ENCODE measurements at places on chromosomes 3 and 15. TPM values are rescaled to one million over a fixed set of nuclear protein-coding genes. Genes with fewer than 3 reads are reported as not detected.
A peak's percentile ranks its signal among the peaks of the same experiment; 100 is the strongest.

Gene SLC7A14
- 0.23 TPM for total RNA-seq

Gene ABHD14A
- 11.8 TPM for total RNA-seq

DNA sequence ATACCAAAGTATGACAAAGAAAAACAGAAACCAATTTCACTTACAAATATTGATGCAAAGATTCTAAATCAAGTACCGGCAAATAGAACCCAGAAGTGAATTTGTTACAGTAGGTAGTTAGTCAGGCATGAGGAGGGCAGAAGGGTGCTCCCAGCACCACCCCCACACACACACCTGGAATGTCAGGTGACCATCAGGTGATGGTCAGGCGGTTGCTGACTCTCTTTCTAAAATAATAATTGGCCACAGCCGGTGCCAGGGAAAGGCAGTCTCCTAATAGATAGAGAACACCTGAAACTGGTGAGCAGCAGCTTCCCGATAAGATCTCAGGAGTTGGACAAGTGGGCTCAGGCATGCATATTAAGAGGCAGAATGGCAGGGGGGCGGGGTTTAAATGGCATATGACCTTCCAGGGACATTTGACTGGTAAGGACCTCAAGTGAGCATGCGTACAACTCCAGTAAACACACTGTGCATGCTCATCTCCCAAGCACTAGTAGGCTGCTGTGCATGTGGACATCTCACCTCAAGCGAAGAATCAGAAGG lies 131.1 kb downstream of the ANO10 start:
- H3K4me1 ChIP-seq: no peaks in the 10 kb centered on the region
- H3K36me3 ChIP-seq: no peaks in the 10 kb centered on the region
- DNase-seq: no peak
- no peaks in the 10 kb centered on the region for H3K27me3 ChIP-seq

Gene TMEM40
- 2.0 TPM for total RNA-seq

DNA sequence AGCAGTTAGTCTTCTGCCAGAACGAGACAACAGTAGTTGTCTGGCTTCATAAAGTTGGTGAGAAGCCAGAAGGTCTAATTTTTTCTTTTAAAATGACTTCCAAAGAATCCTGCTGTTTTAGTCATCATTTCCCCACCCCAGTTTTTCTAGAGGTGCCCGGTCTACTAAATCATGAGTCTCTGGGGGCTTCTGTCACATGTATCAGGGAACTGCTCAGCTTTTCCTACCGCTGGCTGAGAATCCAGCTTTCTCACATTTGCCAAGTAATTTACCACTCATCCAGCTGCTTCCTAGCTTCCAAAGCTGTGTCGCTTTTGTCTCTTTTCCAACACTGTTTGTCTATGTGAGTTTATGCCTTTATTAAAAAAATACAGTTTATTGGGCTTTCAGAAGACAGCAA lies 183.3 kb downstream of the NSUN3 start:
- peak; percentile 49 for DNase-seq
- no peaks in the 10 kb centered on the region for H3K27me3 ChIP-seq
- H3K36me3 ChIP-seq: no peaks in the 10 kb centered on the region
- no peak overlapping the region for H3K27ac ChIP-seq

DNA sequence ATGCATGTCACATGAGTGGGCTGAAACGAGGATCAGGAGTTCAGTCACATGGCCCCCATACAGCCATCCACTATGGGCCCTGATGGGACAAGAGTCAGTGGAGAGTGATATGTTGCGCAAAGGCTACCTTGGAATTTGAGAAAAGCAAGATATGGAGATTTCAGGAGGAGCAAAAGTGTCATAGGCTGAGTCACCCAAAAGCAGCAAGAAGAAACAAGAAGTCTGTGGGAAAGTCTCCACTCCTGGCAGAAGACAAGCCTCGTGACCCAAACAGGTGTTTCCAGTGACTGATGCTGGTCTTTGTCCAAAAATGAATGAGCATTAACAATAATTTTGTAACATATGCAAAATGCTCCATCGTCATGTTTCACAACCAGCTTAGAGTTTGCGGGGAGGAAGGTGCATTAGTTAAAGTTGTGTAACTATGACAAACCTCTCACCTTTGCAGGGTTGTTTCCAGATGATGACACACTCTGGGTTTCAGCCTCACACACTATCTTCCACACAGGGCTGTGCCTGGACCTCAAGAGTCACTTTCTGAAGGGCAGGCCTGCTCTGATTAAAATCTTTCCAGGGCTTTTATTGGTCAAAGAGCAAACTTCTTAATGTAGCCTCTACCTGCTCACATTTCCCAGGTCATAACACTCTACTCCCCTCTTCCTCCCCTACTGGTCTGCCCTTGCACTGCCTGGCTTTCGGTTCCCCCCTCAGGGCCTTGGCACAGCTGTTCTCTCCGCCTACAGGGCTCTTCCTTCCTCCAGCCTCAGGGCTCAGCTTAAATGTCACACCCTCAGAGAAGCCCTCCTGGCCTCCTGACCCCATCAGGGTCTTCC lies 3.9 kb upstream of the DNASE1L3 start:
- no peak overlapping the region for H3K4me3 ChIP-seq
- peaks cover 15% of the 10 kb centered on the region for H3K27me3 ChIP-seq
- H3K36me3 ChIP-seq: no peaks in the 10 kb centered on the region
- DNase-seq: no peak
- peaks cover 6% of the 10 kb centered on the region for H3K4me1 ChIP-seq

DNA sequence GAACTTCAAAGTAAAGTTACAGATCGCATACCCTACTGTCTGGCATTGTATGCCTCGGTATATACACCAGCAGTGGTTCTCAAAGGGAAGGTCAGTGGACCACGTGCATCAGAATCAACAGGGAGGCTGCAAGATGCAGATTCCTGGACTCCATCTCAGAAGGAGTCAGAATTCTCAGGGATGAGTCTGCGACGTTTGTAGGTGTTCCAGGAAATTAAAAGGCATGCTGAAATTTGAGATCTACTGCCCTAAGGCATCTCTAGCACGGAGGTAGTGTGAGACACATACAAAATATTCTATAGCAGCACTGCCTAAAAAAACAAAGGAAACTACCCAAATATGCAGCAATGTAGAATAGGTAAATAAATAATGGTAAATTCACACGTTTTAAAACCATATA lies 136.8 kb upstream of the BNIP2 start:
- DNase-seq: no peak
- no peaks in the 10 kb centered on the region for H3K4me1 ChIP-seq
- no peaks in the 10 kb centered on the region for H3K36me3 ChIP-seq
- H3K27me3 ChIP-seq: no peaks in the 10 kb centered on the region
- no peak overlapping the region for H3K4me3 ChIP-seq

- no peak for DNase-seq
- H3K4me3 ChIP-seq: no peak overlapping the region
- H3K27ac ChIP-seq: no peak overlapping the region
- H3K36me3 ChIP-seq: peaks cover 2% of the 10 kb centered on the region
Measured at GRCh38 chr3:113496924-113497323, 18.0 kb downstream of the SPICE1 start.

Gene CLDN18
- not detected for total RNA-seq

DNA sequence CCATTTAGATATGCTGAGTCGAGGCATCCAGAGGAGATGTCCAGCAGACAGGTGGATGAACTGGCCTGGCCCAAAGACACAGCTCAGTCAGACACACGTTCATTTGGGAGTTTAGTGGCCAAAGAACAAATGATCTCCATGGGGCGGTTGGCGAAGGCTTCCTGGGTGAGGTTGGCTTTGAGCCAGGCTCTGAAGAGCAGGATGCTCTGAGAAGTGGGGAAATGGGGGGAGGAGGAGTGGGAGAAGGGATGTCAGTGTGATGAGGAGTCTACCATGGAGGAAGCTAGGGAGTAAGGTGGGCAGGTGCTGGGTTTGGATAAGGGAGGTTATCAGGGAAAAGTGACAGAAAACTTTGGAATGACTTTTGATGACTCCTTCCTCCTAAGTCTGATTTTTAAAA lies 47.5 kb upstream of the VILL start:
- H3K4me3 ChIP-seq: no peak overlapping the region
- H3K4me1 ChIP-seq: peaks cover 9% of the 10 kb centered on the region

GRCh38 chr3:113668015-113668414 lies 28.4 kb downstream of the USF3 start:
- peak; percentile 37 for DNase-seq
- no peaks in the 10 kb centered on the region for H3K27me3 ChIP-seq
- H3K27ac ChIP-seq: no peak overlapping the region
- no peaks in the 10 kb centered on the region for H3K4me1 ChIP-seq
- peaks cover 3% of the 10 kb centered on the region for H3K36me3 ChIP-seq

DNA sequence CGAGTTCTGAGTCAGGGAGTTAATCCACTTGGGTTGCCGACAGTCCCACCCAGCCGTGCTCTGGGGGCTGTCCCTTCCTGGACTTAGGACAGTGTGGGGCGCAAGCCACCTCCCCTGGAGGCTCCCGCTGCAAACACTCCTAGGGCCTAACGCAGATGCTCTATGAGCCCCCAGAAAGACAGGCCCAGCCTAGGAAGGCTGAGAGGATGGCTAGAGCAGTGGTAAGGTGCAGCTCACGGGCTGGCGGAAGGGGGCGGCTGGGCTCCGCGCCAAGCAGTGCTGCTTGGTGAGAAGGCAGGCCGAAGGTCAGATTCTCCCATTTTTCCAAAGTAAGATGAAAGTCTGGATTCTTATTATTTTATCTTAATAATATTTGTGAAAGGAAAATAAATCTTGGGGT lies 84.6 kb upstream of the ALDH1L1 start:
- H3K36me3 ChIP-seq: no peaks in the 10 kb centered on the region
- no peak overlapping the region for H3K4me3 ChIP-seq
- peaks cover 13% of the 10 kb centered on the region for H3K4me1 ChIP-seq
- H3K27ac ChIP-seq: no peak overlapping the region

- H3K4me3 ChIP-seq: no peak overlapping the region
- DNase-seq: peak; percentile 53
- H3K27me3 ChIP-seq: no peaks in the 10 kb centered on the region
- peaks cover 4% of the 10 kb centered on the region for H3K4me1 ChIP-seq
Measured at GRCh38 chr3:157794771-157795170, 291.6 kb upstream of the VEPH1 start.

DNA sequence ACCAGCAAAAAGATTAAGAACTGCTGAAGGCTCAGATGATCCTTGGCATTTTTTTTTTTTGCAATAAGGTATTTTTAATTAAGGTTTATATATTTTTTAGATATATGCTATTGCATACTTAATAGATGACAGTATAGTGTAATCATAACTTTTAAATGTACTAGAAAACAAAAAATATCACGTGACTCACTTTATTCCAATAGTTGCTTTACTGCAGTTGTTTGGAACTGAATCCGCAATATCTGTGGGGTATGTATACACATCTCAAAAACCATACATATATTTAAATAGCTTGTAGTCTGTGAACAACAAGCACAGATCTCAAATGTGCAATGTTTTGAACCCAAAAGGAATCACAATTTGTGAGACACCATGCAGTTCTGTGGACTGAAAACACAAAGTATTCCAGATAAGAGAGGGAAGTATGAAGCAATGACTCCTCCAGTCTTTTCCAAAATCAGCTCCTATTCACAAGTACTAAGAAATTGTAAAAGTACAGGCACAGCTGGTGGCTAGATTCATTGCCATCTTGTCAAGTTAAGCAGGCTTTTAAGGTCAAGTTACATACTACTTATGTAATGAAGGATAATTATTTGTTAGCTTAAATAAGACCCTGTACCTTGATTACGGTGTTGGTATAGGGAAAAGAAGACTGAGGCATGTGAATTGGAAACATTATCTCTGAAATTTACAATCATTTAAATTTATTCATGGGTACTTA lies 331.1 kb downstream of the TBC1D5 start:
- no peaks in the 10 kb centered on the region for H3K36me3 ChIP-seq
- no peak overlapping the region for H3K4me3 ChIP-seq
- H3K4me1 ChIP-seq: no peaks in the 10 kb centered on the region
- no peaks in the 10 kb centered on the region for H3K27me3 ChIP-seq
- no peak for DNase-seq
